ENCODE measurements at places on chromosomes 12 and 14. TPM values are rescaled to one million over a fixed set of nuclear protein-coding genes. Genes with fewer than 3 reads are reported as not detected.

DNA sequence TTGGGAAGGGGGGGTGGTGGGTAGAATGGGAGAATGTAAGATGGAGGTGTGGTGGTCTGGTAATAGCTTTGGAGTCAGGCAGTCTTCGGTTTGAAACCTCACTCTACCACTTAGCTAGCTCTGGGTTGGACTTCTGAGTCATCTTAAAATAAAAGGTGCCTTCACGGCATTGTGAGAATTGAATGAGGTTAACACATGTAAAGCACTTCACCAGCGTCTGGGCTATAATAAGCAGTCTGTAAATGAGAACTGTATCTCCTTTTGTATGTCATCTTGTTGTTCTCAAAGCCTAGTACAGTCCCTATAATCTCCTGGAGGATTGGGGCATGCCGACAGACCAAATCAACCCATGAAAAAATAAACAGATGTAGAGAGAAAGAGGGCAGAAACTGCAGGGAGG, 11.2 kb downstream of the C2CD5 start:
- no peak for DNase-seq

The FAM181A gene
- total RNA-seq = not detected

The TBC1D30 gene
- total RNA-seq = 8.9 TPM

GRCh38 chr14:66972469-66972868, 216.8 kb upstream of the GARIN2 start:
- no peak for DNase-seq

Data from Panc1 (cell line).